Pancreas (tissue), 10 donors: ENCODE measurements at places on chromosomes 3 and 15. TPM values are rescaled to one million over a fixed set of nuclear protein-coding genes. Genes with fewer than 3 reads are reported as not detected.

DNA sequence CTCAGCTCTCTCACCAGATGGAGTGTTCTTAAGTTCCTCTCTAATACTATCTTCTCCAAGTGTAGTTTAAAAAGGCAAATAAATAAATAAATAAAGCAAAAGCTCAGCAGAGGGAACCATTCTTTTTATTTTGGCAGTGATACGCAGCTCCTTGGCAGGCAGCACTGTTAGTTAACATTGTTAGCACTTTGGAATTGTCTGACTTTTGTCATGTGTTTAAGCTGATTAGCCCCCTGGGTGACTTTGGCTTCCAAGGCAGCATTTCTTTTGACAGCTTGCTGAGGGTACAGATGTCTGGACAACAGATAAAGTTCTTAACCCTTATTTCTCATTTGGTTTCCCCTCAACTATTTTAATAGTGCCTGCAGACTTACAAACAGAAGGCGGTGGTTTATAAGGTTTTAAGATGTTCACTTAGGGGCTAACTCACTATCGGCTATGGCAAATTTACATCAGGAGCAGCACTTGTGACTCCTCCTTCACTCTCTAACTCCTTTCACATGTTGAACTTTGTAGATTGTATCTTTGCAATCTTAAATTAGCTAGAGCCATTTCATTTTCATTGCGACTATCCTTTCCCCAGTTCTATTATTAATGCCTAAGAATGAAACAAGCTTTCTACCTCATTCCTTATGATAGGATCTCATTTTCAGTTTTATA lies 213.4 kb downstream of the ZBBX start:
- no peak for DNase-seq

GRCh38 chr3:142858043-142858442 lies 30.8 kb downstream of the PCOLCE2 start:
- no peak for DNase-seq

GRCh38 chr3:11452885-11453847 lies 181.0 kb downstream of the ATG7 start:
- no peak for DNase-seq

The C3orf18 gene
- 3.2 TPM for total RNA-seq

The RHOV gene
- 10.9 TPM for total RNA-seq

The SCG5 gene
- 70.6 TPM for total RNA-seq
